ENCODE measurements at places on chromosomes 6 and 20. TPM values are rescaled to one million over a fixed set of nuclear protein-coding genes. Genes with fewer than 3 reads are reported as not detected.
A peak's percentile ranks its signal among the peaks of the same experiment; 100 is the strongest.

The CST2 gene
- not detected for total RNA-seq

The PPP1R3G gene
- total RNA-seq, result 13.1 TPM

The UBE2C gene
- total RNA-seq, result 1.7 TPM

The SLC17A3 gene
- total RNA-seq, result not detected

The TCP11 gene
- not detected for total RNA-seq

The SRMS gene
- not detected for total RNA-seq

The PPARD gene
- total RNA-seq, result 14.7 TPM

The BPIFA1 gene
- not detected for total RNA-seq

The TBXT gene
- total RNA-seq, result not detected

- no peak for DNase-seq
These were observed 54.5 kb downstream of the TRMT11 start for GRCh38 chr6:126040826-126041225.

DNA sequence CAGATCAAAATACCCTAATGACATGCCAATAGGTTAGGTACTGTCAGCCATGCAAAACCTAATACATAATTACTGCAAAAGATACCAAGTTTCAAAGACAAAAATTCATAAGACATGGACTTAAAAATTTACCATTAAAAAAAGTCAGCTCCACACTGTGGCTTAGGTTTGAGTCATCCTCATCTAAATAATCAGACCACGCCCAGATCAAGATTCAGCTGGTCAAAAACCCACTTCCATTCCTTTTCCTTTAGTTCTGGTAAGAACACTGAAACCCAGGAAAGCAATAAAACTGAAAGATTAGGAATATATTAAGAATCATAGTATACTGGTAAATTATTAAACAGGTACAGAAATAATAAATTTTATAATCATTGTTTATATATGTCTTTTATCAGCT lies 81.0 kb upstream of the ASF1A start:
- no peak for DNase-seq

DNA sequence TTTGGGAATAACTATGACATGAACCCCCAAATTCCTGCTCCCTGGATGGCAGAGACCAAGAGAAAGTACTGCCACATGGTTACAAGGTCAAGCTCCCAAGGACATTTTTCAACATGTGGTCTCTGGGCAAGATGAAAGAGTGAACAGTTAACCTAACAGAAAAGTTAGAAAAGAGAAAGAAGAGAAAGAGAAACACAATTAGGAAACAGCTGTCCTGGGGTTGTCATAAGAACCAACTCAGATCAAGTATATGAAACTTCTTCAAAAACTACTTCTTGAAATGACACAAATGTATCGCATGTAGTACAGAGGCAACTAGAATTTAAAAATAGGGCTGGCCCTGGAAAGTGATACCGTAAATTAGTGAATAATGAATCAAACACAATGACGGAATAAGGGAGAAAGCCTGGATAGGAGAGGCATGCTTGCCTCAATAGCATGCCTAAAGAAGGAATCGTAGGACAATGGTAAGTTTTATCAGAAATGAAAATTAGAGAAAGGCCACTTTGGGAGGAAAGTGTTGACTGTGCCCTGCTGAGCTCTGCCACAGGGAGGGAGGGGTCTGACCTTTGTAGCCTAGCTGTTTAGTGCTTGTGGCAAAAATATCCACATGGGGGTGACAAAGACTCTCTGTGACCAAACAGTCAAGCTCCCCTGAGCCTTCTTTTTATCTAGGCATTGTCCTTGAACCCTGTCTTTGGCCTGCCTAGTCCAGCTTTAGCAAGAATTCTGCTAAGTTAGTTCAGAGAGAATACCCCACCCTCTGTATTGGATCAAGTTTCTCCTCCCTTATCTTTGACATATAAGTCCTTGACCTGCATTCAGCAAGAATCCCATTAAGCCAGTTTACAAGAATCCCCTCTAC lies 4.3 kb upstream of the DCBLD1 start:
- no peak for DNase-seq

GRCh38 chr6:89411145-89412070 lies 665 bp downstream of the RRAGD start:
- DNase-seq, result peak; percentile 77

- no peak for DNase-seq
These were observed 391.0 kb downstream of the TAF4 start for GRCh38 chr20:61674688-61675087.

GRCh38 chr20:61126369-61127195 lies 125.5 kb upstream of the CDH4 start:
- DNase-seq, result no peak

GRCh38 chr6:134510920-134511319 lies 193.0 kb upstream of the SGK1 start:
- no peak for DNase-seq

DNA sequence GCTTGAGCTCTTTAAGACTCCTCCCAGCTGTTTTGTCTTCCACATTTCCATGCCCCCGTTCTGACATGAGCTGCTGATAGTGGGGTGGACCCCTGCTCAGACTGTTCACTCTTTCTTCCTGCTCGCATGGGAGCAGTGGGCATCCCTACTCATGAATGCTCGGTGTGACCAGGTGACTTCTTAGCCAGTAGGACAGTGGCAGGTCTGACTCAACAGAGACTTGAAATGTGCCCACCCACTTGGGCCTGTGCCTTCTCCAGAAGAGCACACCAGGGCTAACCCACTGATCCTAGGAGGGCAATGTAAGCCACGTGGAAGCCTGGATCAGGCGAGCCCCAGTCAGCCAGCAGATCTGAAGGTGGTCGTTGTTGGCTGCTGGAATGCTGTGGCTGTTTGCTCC lies 582.0 kb downstream of the QKI start:
- no peak for DNase-seq

DNA sequence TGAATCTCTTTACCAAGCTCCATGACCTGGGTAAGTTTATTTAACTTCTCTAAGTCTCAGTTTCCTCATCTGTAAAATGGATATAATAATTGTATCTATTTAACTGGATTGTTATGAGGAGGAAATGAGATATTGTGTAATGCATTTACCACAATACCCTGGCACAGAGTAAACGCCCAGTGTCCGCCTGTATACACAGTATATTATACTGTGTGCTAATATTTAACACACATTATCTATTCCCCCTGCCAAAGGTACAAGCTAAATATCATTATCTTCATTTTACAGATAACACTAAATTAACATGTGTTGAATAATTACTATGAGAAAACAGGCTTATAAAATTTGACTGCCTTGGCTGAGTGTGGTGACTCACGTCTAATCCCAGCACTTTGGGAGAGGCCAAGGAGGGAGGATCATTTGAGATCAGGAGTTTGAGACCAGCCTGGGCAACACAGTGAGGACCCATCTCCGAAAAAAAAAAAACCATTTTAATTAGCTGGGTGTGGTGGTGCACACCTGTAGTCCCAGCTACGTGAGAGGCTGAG lies 38.7 kb upstream of the TNFRSF21 start:
- no peak for DNase-seq

DNA sequence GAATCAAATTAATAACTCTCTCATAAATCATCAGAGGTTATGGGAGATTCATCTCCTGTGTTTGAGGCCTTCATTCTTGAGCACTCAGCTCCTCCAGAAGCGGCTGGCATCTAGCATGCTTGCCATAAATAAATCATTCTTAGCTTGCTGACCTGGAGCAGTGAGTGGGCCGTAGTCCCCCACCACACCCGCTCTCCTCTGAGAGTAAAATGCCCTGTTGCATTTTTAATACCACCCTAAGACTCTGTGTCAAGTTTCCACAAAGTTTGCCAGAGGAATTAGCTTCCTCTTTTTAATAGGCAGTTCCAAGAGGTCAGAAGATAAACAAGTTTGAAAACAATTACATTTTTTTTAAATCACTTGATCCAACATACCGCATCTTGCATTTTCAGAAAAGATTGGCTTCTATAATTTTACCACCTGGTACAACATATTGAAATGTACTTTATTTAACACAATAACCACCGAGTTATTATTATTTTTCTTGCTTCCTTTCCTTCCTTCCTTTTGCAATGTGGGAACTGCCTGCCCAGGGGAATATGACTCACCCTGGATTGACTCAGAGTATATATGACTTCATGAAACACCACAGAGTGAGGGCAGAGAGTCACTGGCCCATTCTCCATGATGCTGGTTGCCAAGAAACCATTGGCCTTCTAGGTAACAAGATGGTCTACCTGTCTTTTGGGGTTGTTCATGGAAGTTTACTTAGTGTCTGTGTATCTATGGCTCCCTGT lies 29.4 kb upstream of the CLIC5 start:
- DNase-seq, result no peak

DNA sequence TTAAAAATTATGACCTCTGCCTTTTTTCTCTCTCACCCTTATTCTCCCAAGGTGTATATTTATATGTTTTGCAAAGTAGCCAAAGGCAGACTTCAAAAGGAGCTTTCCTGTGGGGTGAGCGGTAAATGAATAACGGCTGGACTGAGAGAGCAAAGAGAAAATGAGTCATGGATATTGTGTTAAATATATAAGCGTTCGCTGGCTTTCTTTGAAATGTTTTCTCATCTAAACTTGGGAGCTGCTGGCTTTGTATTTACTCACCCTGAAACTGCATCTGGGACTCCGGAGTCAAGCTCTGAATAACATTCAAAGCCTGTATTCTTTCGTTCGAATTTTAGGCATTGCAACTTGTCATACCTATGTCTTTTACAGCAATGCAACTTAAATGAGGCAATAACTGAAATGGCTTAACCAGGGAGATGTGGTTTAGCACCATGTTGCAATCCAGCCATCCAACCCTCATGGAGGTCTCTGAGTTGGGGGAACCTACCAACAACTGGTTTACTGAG lies 32.0 kb downstream of the ATXN1 start:
- DNase-seq, result no peak

All from Right ventricle myocardium inferior (tissue), 1 donor.